ENCODE measurements at places on chromosomes 5 and 9. TPM values are rescaled to one million over a fixed set of nuclear protein-coding genes. Genes with fewer than 3 reads are reported as not detected.

Gene NME5
- not detected for total RNA-seq

Gene TMED9
- total RNA-seq = 137 TPM

Gene CD14
- 0.44 TPM for total RNA-seq

Gene PCDHGA3
- not detected for total RNA-seq

Gene NOTCH1
- 69.5 TPM for total RNA-seq

Gene ANXA2R
- total RNA-seq = 1.9 TPM

Gene TRIM36
- total RNA-seq = 0.15 TPM

Gene EIF4E1B
- total RNA-seq = not detected

Gene GABRA1
- total RNA-seq = not detected

Data from activated CD8-positive, alpha-beta memory T cell treated with anti-CD3 and anti-CD28 coated beads for 36 hours (primary cell).